ENCODE measurements at places on chromosomes 12 and 14. TPM values are rescaled to one million over a fixed set of nuclear protein-coding genes. Genes with fewer than 3 reads are reported as not detected.

Gene TESPA1
- not detected for total RNA-seq

Gene SRRM4
- total RNA-seq: not detected

Gene IQSEC3
- total RNA-seq: not detected

Gene SYT1
- 44.6 TPM for total RNA-seq

Gene ACSS3
- total RNA-seq: 5.8 TPM

Gene OR6C70
- total RNA-seq: not detected

Gene FBXW8
- 16.4 TPM for total RNA-seq

Gene MED6
- total RNA-seq: 29.2 TPM

Gene OAS1
- 14.0 TPM for total RNA-seq

Gene KRT85
- total RNA-seq: not detected

Gene LGMN
- total RNA-seq: 31.6 TPM

Gene DPPA3
- total RNA-seq: not detected

Gene ITGA7
- total RNA-seq: 1,498 TPM

Gene GPR135
- total RNA-seq: 4.6 TPM

Gene TGFB3
- 30.6 TPM for total RNA-seq

Gene CAPS2
- 10.1 TPM for total RNA-seq

Gene SMOC1
- 1.4 TPM for total RNA-seq

Gene TAS2R42
- not detected for total RNA-seq

Gene SDSL
- 2.8 TPM for total RNA-seq

Gene LTB4R
- total RNA-seq: 0.68 TPM

Gene PLEK2
- not detected for total RNA-seq

Gene SIX1
- 96.6 TPM for total RNA-seq

Gene SLCO1C1
- not detected for total RNA-seq

Gene GLIPR1L2
- total RNA-seq: 0.91 TPM

Gene ACYP1
- 11.1 TPM for total RNA-seq

Gene PHC1
- total RNA-seq: 12.6 TPM

Gene SERPINA3
- 1.7 TPM for total RNA-seq
